ENCODE measurements at places on chromosomes 4 and X.

DNA sequence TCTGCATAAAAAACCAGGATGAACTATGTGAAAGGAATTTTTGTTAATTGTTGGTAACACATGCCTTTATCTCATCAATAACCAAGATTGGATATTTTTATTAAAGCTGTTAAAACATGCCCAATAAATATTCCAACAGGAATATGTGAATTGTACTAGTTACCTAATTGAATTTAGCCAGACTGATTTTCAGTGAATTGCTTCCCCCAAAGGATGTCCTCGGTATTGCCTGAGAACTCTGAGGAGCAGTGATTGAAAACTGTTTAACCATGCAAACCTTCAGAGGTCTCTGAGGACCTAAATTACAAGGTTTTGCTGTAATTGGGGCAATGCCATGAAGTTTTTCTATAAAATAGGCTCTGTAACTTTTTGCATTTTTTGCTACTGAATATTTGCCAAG is 66.6 kb downstream of the BLTP1 start:
- no peak for DNase-seq

DNA sequence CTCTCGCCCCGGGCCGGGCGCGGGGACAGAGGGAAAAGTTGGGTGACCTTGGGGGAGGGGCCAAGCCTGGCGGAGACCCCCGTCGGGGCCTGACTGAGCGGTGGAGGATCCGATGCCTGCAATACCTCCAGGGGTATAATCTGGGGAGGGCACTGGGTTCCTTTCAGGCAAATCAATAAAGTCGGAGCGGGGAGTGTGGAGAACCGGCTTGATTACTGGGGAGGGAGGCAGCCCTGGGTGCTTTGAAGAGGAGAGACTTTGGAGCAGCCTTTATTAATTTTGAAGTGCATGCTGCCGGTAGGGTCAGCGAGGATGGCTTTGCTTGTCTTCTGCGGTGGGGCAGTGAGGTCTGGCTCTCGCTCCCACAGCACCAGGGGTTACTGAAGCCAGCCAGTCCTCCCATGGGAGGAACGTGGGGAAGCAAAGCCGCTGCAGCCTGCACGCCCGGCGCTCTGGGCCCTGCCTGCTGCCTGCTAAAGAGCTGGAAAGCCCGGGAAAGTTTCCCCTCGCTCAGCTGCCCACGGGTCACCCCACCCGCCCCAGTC is 403 bp upstream of the LGI2 start:
- no peak for DNase-seq

GRCh38 chrX:39966176-39966575 is 131.6 kb downstream of the BCOR start:
- DNase-seq = no peak

DNA sequence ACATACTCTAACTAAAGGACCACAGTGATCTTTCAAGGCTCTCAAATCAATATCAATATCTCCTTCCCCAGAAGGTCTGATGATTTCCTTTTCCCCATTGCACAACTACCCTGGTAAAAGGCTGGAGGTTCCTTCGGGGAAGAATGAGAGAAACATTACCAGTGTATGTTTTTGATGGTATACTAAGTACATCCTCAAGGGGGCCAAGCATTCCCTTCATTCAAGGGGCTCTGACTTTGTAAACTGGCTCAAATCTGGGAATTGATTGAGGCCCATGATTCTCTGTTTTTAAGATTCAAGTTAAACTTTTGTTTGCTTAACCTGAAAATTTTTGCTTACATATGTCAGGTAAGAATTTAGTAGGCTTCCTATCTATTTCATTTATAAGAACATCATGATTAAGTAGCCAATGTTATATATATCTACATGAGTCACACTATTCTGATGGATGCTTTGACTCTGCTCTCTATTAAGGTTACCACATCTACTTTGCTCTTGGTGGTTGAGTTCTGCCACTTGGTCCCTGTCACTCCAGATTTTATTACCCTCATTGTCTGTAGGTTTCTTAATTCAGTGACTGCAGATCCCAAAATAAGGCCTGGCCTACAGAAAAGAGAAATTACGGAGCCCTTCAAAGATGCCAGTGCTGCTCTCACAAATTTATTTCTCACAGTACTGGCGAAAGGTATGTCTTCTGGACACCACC is 16.4 kb upstream of the GUCY1B1 start:
- no peak for DNase-seq

DNA sequence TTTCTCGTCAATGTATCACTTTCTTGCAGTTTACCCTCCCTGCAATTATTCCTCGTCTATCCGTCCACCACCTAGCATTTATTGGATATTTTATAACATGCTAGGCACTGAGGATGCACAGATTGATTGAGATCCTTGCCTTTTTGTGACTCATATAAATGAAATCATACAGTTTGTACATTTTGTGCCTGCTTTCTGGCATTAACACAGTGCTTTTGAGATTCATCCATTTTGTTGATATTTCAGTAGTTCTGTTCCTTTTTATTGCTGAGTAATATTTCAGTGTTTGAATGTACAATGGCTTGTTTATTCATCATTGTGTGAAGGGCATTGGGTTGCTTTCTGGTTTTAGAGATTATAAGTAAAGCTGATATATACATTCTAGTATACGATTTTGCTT is 841 bp downstream of the TBC1D19 start:
- DNase-seq = no peak

DNA sequence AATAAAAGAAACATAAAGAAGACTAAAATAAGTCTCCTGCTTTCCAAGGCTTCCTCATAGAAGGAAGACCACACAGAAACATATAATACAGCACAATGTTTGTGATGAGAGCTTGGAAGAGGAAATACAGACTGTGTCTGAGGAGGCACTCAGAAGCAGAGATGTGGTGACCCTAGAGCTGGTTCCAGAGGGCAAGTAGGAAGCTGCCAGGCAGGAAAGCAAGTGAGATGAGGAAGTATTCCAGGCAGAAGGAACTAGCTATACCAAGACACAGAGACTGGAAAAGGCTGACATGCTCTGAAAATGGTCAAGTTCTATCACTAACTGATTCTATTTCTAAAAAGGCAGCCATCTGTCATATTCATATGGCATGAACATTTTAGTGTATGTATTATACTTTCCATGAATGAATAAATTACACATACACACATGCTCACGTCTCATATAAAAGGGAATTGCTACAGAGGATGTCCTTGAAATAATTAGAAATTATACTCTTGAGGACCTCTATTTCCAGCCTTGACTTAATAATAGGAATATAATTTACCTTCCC is 16.6 kb upstream of the HSFX2 start:
- no peak for DNase-seq

GRCh38 chrX:17550011-17550410 is 175.0 kb downstream of the NHS start:
- no peak for DNase-seq

GRCh38 chr4:137559801-137560200 is 27.5 kb upstream of the PCDH18 start:
- no peak for DNase-seq
